Natural killer cell (primary cell): ENCODE measurements at places on chromosomes 4 and X. TPM values are rescaled to one million over a fixed set of nuclear protein-coding genes. Genes with fewer than 3 reads are reported as not detected.
A peak's percentile ranks its signal among the peaks of the same experiment; 100 is the strongest.

DNA sequence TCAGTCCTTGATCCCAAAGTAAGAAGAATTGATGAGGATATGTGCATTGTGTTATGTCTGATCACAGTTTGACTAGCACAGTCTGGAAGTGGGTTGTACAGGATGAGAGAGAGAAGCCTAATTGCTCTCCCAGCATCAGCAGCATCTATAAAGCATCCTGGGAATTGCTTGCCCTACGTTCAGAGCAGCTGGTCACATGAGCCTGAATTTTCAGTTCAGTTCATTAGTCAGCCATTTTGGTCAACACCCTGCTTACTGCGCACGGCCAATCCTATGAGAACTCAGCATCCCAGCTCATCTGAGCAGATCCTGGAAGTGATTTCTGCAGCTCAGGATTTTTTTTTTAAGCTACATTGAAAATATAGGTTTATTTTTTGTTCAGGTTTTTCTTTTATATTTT lies at the start of gene RUFY3:
RUFY3 (plus strand) TSS at position 218 of the 400 bp plus-strand sequence. CDS start 610 bp downstream, outside the sequence.
- H3K36me3 ChIP-seq = no peaks in the 10 kb centered on the region
- no peak within 1 kb of the TSS for H3K4me3 ChIP-seq
- no peak within 1 kb of the TSS for H3K27ac ChIP-seq
- H3K27me3 ChIP-seq = no peaks in the 10 kb centered on the region
- DNase-seq = no peak

DNA sequence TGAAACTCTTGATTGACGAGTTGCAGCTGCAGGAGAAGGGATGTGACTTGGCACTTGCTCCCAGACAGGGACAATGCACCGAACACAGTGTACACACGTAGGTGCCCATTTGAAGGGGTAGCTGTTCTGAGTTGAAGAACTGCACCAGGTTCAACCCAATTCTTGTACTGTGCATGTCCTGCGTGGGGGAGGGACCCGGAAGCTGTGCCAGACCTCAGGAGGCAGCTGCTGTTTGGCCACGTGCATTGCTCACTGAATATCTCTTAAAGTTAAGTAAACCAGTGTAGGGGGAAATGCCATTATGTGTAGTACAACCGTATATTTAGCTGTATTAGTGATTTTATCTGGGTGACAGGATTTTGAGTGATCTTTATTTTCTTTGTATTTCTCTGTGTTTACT lies 12.0 kb upstream of the RBBP7 start:
- peak; percentile 16 for DNase-seq
- peaks cover 5% of the 10 kb centered on the region for H3K4me1 ChIP-seq
- H3K36me3 ChIP-seq = no peaks in the 10 kb centered on the region
- H3K4me3 ChIP-seq = peak overlapping the region; percentile 58

The GUCY1A1 gene
- 5.2 TPM for total RNA-seq

DNA sequence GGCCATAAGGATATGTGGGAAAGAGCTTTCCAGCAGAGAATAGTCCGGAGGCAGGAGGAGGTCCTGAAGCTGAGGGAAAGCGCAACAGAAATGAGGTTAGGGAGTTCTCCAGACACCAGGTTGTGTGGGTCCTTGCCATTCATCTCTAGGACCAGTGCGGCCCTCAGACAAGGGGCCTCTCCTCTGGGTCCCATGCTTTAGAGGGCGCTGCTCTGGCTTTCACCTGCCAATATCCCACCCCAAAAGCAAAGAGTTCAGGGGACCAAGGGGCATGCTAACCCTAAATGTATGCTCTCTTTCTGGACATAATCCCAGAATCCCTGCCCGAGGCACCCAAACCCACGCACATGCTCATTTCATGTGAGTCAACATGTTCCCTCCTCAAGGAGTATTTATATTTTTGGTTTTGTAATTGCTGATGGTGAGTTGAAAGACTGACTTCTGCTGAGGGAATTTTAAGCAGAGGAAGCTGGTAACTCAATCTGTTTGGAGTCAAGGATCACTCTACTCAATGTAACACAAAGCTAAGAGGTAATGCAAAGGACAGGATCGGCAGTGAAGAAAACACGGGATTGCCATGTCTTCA lies 14.8 kb downstream of the RPL34 start:
- H3K27me3 ChIP-seq = no peaks in the 10 kb centered on the region
- no peak overlapping the region for H3K4me3 ChIP-seq
- peaks cover 41% of the 10 kb centered on the region for H3K36me3 ChIP-seq
- no peaks in the 10 kb centered on the region for H3K4me1 ChIP-seq
- H3K27ac ChIP-seq = no peak overlapping the region

GRCh38 chrX:108165383-108166111 lies 74.0 kb downstream of the ATG4A start:
- H3K4me3 ChIP-seq = no peak overlapping the region
- no peaks in the 10 kb centered on the region for H3K27me3 ChIP-seq
- no peak overlapping the region for H3K27ac ChIP-seq
- H3K4me1 ChIP-seq = no peaks in the 10 kb centered on the region

The ADH1A gene
- not detected for total RNA-seq

The MAP3K15 gene
- total RNA-seq = not detected

The GLRA2 gene
- total RNA-seq = not detected

GRCh38 chrX:44906542-44906941 lies 33.6 kb downstream of the KDM6A start:
- no peak overlapping the region for H3K27ac ChIP-seq
- H3K36me3 ChIP-seq = no peaks in the 10 kb centered on the region
- no peaks in the 10 kb centered on the region for H3K27me3 ChIP-seq
- DNase-seq = no peak
- peaks cover 27% of the 10 kb centered on the region for H3K4me1 ChIP-seq
- H3K4me3 ChIP-seq = no peak overlapping the region

- no peak overlapping the region for H3K4me3 ChIP-seq
- no peaks in the 10 kb centered on the region for H3K36me3 ChIP-seq
- H3K27me3 ChIP-seq = no peaks in the 10 kb centered on the region
- DNase-seq = no peak
Observed at GRCh38 chr4:183548306-183548705, 43.4 kb downstream of the ING2 start.

DNA sequence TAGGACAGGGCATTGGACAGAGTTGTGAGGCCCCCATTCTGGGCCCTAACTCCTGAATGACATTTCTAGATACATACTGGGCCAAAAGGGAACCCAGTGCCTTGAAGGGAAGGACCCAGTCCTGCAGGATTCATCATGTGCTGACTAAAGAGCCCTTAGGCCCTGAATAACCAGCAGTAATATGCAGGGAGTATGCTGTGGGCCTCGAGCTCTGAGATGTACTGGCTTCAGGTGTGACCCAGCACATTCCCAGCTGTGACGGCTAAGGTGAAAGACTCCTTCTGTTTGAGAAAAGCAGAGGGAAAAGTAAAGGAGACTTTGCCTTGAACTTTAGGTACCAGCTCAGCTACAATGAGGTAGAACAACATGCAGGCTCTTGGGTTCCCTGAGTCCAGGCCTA lies 138.2 kb upstream of the HUWE1 start:
- no peak overlapping the region for H3K27ac ChIP-seq
- no peak for DNase-seq
- no peak overlapping the region for H3K4me3 ChIP-seq
- no peaks in the 10 kb centered on the region for H3K36me3 ChIP-seq

- peaks cover 6% of the 10 kb centered on the region for H3K4me1 ChIP-seq
- no peaks in the 10 kb centered on the region for H3K36me3 ChIP-seq
- H3K4me3 ChIP-seq = no peak overlapping the region
- DNase-seq = no peak
Observed at GRCh38 chrX:75748431-75748830, 36.6 kb downstream of the MAGEE2 start.

- H3K4me3 ChIP-seq = no peak overlapping the region
- no peaks in the 10 kb centered on the region for H3K27me3 ChIP-seq
- H3K36me3 ChIP-seq = no peaks in the 10 kb centered on the region
- DNase-seq = no peak
Observed at GRCh38 chr4:155506745-155507144, 130.0 kb upstream of the MAP9 start.
